ENCODE measurements at places on chromosomes 2 and 18.

GRCh38 chr2:130840506-130840905, 3.8 kb downstream of the ARHGEF4 start:
- no peak for DNase-seq

DNA sequence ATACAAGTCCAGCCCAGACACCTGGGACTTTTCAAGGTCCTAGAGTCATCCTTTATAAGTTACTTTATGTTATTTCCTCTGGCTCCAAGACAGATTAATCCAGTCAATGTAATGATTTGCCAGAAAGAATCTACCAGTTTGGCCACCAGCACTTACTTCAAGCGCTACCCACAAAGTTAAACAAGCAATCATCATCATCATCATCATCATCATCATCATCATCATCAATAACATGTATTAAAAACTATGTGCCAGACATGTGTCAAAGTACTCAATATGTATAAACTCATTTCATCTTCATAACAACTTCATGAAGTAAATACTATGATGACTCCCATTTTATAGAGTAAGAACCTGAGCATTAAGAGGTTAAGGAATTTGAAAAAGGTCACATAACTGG, 64.3 kb downstream of the LRP2 start:
- DNase-seq: no peak

DNA sequence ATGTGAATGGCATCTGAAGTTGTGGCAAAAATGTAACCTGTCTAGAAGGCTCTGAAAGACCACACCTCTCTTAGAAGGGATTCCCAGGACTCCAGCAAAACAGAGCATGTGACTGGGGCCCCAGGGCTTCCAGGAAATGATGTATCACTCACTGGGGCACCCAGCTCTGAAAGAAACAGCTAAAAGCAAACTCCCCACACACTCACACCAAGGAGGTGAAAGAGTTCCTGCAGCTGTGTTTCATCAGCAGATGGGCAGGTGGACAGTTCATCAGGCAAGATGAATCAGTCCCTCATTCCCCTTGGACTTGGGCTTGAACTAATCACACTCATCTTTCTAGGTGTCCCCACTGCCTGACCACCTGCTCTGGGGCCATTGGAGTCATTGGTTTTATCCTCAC, 76.2 kb downstream of the CCBE1 start:
- no peak for DNase-seq

DNA sequence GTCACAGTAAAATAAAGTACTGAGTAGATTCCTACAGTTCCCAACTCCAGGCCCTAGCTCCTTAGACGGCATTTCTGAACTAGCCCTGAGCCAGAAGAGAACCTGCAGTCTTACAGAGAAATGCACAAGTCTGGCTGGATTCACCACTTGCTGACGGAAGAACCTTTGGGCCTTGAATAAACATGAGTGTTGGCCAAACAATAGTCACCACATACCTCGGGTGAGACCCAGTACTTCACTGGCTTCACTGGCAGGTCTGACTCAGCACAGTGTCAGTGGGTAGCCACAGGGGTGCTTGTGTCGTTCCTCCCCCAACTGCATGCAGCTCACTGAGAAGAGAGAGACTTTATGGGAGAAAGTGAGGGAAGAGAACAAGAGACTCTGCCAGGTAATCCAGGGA, 88.9 kb downstream of the TMEM185B start:
- DNase-seq: no peak
